ENCODE measurements at places on chromosomes 13 and 19.

DNA sequence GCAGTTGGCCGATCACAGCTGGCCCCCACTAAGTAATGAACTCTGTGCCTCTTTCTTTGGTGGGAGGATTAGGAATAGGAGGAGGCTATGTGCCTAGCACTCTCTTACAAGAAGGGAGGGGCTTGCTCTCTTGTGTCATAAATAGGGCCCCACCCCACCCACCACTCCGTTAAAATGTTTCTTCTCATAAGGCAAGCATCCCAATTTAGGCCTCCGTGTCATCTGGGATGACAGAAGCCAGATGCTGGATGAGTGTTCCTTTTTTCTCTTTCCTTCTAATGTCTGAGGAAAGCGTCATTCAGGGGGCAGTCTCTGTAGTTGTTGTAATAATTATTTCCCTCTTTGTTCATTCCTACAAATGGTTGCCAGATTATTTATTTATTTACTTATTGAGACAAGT is at the start of gene LIPE:
LIPE (minus strand) TSS at position 76 of the 400 bp plus-strand sequence. CDS start 239 bp downstream, outside the sequence.
- no peak for DNase-seq

- DNase-seq, result peak; percentile 68
Observed at GRCh38 chr19:16143399-16144215, at the start of gene HSH2D. HSH2D (plus strand) TSS chr19:16143685; CDS start chr19:16148751, 5,066 bp downstream.

DNA sequence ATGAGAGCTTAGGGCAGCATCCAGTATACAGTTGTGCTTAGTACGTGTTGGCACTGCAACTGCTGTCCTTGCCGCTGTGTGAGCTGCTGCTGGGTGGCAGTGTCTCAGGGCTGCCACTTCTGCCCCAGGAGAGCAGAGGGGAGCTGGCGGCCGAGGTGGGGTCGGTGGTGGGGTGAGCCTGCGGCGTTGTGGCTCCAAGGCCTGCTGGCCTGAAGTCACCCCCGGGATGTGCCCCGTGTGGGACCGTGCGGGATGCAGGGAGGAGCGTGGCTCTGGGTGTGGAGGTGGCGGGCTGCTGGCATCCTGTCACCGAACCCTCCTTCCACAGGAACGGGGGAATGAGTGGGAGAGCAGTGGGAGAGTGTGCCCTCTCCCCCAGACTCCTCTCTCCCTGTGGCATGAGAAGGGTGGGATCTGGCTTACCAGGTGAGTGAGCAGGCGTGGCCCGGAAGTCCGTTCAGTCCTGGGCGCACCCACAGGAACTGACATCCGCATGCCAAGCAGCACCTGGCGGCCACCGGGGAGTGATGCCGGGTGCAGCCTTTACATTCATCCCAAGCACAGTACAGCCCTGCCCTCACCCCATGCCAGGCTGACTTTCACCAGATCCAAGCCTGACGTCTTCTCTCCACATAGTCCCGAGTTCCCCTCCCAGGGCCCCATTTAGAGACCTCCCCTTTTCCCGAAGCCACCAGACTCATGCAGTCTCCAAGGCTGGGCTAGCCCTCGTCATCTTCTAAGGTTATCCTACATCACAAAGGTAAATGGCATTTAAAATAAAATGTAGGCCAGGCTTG is 26.6 kb downstream of the MCF2L start:
- DNase-seq, result no peak

- no peak for DNase-seq
Observed at GRCh38 chr19:55611983-55612645, 6.7 kb downstream of the ZNF865 start.

DNA sequence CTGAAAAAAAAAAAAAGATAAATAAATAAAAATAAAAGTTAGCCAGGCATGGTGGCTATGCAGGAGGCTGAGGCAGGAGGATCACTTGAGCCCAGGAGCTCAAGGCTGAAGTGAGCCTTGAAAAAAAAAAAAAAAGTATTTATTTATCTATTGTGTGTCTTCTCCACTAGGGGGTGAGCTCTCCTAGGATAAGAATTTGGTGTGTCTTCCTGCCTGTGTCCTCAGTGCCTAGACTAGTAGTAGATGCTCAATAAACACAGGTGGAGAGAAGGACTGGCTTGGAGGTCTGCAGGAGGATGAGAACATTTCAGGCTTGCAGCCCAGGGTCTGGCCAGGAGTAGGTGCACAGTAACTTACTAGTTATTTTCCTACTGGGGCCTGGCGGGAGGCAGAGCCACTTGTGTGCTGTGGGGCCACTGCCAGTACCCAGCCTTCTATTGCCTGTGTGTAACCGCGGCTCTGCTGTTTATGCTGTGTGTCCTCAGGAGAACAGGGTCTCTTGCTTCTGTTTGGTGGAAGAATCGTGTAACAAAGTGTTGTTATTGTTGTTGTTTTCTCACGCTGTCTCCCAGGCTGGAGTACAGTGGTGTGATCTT is 5.4 kb downstream of the LMTK3 start:
- DNase-seq, result no peak

DNA sequence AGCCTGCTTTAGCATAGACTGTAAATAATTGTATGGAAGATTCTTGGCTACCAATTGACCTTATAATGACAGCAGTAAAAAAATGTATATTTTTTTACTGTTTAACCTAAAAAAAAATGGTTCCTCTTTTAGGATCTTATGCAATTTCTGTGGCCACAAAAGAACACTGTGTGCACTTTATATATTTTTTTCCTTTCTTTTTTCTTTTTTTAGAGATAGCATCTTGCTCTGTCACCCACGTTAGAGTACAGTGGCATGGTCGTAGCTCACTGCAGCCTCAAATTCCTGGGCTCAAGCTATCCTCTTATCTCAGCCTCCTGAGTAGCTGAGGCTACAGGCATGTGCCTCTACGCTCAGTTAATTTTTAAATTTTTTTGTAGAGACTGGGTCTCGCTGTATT is 6.1 kb downstream of the FLT3 start:
- DNase-seq, result no peak

DNA sequence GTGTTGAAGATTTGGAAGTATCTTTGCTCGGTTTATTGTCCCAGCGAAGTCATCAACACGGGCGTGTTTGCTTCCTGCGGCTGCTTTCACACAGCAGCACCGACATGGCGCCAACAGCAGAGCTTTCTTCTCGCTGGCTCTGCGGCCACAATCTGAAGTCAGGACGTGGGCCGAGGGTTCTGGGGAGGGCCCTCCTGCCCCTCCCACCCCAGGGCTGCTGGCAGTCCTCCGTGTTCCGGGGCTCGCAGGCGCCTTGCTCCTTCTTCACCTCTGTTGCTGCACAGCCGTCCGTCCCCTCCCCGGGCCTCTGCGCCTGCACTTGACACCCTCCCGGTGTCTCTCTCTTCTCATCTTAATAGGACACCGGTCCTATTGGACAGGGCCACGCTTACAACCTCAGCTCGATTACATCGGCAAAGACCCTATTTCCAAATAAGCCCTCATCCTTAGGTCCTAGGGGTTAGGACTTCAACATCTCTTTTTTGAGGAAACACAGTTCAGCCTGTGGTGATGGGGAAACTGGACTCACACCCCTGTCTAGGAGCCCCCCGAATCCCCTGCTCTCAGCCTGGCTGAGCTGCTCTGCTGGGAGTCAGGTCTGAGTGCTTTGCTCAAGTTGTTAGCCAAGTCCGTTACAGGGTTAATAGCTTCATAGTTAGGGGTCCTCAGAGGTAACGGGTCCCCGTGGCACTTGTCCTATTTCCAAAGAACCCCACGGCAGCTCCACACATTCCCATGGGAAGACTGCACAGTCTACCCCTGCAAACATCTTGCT is 2.7 kb upstream of the TEX29 start:
- DNase-seq, result no peak

DNA sequence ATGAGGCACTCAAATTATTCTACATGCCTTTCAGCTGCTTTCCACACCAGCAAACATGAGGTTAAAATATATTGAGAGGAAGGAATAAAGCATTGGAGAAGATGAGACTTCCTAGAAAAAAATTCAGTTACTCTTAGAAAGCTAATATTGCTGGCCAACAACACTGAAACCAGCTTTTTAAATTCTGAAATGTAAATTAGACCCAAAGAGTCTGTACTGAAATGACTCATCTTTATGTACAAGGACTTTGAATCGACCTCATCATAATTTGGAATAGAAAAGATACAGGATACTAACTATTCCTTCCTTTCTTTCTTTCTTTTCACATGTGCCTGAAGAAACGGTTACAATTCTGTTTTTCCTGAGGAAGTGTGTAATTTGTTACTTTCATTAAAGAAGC is 6.5 kb upstream of the HSPH1 start:
- no peak for DNase-seq

- no peak for DNase-seq
Observed at GRCh38 chr13:25037057-25037813, 58.7 kb upstream of the PABPC3 start.

DNA sequence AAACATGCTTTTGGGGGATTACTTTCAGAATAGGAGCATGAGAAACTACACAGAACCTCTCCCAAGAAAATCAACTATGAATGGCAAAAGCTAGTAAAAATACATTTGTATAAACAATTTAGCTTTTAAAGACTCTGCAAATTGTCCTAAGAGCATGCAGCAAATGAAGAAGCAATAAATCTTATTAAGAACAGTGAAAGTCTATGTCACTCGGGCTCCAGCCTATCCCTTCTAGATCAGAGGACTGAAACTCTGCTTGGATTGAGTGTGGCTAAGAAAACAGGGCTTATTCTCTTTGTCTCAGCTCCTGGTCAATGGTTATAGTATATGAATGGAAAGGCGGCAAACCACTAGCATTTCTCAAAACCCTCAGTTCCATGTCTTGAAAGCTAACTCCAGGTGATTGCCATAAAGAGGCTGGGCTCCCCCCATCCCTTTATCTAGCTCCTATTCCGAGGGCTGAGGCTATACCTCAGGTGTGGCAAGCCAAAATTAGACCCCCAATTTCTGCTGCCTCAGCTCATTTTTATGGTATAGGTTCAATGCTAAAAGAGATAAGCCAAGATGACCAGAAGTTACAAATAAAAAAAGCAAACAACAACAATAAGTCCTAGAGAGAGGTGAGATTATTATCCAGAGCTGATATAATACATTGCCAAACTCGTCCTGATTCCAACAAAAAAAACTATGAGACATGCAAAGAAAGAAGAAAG is 953.2 kb downstream of the SLITRK6 start:
- DNase-seq, result no peak

- no peak for DNase-seq
Observed at GRCh38 chr13:101556676-101557123, 104.2 kb downstream of the ITGBL1 start.

GRCh38 chr13:27302643-27303262 is 32.1 kb downstream of the RASL11A start:
- no peak for DNase-seq

DNA sequence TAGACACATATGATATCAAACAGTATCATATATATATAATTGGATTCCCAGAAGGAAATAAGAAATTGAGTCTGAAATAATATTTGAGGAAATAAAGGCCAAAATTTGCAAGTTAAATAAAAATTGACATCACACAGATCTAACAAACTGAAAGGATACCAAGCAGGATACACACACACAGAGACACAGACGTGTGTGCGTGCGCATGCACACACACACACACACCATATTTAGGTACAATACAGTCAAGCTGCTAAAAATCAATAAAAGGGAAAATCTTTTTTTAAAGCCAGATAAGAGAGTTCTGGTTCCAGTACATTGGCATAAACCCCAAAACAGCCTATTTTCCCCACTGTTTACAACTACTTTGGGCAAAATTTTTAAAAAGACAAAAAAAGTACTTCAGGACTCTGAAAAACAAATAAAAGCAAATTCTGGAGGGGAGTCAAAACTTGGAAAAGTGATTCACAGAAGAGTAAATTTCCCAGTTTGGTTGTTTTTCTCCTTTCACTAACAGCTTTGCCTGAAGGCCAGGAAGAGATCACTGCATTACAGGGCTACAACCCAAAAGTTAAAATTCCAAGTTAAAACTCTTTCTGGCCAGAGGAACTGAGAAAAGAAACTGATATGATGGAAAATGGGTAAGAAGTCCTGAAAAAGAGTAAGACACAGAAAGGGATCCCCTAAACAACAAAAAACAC is 16.2 kb downstream of the MYCBP2 start:
- no peak for DNase-seq

GRCh38 chr19:38224014-38224862 is at the start of gene DPF1:
DPF1 (minus strand) TSS chr19:38224222; CDS start chr19:38224142, 80 bp downstream.
- DNase-seq, result peak; percentile 93

DNA sequence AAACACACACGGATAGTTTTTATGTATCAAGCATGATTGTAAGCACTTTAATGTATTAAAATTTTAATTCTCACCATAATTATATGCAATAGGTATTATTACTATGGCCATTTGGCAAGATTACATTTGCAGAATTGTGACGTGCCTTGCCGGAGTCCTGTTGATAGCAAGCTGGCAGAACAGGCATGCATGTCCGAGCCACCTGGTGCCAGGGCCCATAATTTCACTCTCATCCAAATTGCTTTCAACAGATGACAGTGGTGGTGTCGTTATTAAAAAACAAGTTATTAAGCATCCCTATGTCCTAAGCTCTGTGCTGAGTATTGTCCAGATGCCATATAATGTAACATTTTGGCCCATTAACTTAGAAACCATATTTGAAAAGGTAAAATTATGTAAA is 374.3 kb downstream of the FOXO1 start:
- DNase-seq, result no peak

DNA sequence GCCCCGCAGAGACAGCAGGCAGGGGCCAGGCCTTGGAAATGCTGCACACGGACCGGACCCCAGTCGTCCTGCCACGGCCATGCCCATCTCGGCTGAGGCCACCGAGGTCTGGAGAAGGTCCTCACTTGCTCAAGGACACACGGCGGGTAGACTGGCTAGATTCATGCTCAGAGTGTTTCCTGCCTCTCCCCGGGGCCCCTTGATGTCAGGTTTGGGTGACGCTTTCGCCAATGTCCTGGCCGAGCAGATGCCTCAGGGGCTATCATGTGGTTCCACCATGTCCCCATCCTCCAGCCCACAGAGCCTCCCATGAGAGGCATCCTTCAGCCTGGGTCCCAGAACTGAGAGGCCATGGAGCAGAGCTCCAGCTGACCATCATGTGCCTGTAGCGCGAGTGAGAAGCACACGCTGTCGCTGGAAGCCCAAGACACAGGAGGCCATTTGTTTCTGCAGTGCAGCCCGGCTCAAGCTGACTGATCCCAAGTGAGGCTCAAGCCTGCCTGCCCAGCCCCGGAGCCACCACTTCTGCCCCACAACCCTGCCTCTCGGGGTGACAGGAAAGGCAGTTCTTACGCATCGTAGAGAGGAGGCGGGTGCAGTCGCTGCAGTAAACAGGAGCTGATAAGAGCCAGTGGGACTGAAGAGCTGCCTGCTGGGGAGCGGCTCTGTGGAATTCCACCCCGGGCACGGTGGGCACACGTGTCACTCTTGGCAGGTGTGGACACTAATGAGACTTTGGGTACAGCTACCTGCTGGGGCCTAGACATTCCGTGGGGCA is 53.9 kb upstream of the GAS6 start:
- DNase-seq, result no peak

- DNase-seq, result no peak
Observed at GRCh38 chr13:21683034-21683733, 12.3 kb downstream of the FGF9 start.

DNA sequence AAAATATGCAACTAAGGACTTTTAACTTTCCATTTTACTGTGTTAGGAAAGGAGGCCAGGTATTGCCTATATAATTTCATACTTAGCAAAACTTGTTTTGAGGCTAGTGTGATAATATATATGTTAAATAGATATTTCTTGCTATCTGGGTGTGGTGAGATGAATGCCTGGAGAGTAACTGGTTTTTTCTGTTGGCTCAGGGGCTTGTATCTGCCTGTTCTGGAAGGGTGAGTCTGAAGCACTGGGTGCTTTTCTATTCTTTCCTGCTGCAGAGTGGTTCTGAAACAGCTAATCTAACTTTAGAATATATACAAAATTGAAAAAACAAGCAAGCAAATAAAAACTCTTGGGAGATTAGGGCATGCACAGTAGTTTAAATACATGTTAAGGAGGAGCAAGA is 64.6 kb upstream of the MYCBP2 start:
- DNase-seq, result no peak
